Right ventricle myocardium inferior (tissue), 1 donor: ENCODE measurements at places on chromosomes 6 and 20. TPM values are rescaled to one million over a fixed set of nuclear protein-coding genes. Genes with fewer than 3 reads are reported as not detected.

GRCh38 chr6:44537306-44538049 lies 150.0 kb downstream of the CDC5L start:
- no peak for DNase-seq

- DNase-seq, result no peak
Measured at GRCh38 chr6:94955156-94955555, 622.2 kb upstream of the MANEA start.

- no peak for DNase-seq
Measured at GRCh38 chr6:138211048-138211581, 7.2 kb downstream of the PBOV1 start.

NMBR gene
- not detected for total RNA-seq

GRCh38 chr6:40499215-40499614 lies 87.9 kb downstream of the LRFN2 start:
- no peak for DNase-seq

GRCh38 chr6:123089226-123089625 lies 93.2 kb downstream of the CLVS2 start:
- no peak for DNase-seq

DNA sequence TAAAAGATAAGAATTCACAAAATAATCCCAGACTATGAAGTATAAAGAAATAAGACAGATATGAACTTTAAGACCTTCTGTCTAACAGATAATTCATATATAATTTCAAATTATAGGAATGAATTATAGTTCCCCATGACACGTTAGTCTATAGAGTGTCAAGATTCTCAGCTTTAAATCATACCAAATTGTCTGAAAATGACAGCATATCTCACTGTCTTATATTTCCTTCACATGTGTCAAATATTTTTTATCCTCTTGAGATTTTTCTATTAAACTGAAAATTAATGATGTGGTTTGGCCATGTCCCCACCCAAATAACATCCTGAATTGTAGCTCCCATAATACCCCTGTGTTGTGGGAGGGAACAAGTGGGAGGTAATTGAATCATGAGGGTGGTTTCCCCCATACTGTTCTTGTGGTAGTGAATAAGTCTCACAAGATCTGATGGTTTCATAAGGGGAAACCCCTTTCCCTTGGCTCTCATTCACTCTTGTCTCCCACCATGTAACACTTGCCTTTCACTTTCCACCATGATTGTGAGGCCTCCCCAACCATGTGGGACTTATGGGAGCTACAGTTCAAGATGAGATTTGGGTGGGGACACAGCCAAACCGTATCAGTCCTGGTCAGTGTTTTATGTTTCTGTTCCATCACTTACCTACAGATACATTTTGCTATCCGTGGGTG lies 825.3 kb upstream of the GJE1 start:
- no peak for DNase-seq

GRCh38 chr20:12924126-12924525 lies 84.6 kb upstream of the SPTLC3 start:
- DNase-seq, result no peak

- no peak for DNase-seq
Measured at GRCh38 chr20:62409931-62410745, 3.1 kb upstream of the CABLES2 start.

KCTD20 gene
- 26.4 TPM for total RNA-seq

GRCh38 chr6:21188505-21189223 lies 404.9 kb upstream of the SOX4 start:
- no peak for DNase-seq

LY6G6C gene
- not detected for total RNA-seq

LRP11 gene
- 21.5 TPM for total RNA-seq

RAB44 gene
- total RNA-seq, result 0.08 TPM

DNA sequence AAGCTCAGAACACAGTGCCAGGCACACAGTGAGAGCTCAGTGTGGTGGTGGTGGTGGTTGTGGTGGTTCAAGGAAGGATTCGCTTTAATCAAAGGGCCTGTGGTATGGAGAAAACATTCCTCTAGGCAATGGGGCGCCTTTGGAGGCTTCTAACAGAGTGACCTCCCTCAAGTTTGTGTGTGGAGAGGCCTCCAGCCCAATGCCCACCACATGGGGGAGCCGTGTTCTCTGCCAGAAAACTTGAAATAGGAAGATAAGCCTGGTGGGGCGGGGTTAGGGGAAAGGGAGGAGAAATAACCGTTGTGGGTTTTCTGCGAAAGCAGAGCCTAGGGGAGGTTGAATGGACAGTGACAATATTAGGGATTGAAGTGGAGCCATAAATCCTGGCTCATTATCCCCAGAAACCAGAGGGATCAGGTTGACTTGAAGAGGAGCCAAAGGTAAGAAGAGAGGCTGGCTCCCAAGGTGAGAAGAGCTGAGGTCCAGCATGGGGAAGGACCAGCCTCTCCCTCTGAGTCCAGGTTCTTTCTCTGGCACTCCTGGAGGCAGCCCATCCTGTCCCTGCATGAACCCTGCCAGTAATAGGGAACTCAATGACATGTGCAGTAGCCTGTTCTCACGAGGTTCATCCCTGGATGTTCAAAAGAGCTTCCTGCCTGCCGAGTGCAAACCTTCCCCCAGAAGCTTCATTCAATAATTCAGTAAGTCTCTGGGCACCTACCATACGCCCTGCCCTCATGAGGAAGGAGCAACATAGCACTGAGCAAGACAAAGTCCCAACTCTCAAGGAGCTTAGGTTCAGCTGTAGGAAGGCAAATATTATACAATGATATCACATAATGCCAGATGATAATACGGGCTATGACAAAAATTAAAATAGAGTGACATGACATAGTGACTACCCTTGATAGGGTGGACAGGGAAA lies 51.4 kb downstream of the TGM2 start:
- DNase-seq, result no peak

KIAA1755 gene
- total RNA-seq, result 7.9 TPM

- no peak for DNase-seq
Measured at GRCh38 chr6:36596356-36596755, 2.2 kb downstream of the SRSF3 start.

- no peak for DNase-seq
Measured at GRCh38 chr6:84269947-84270733, 42.7 kb upstream of the CEP162 start.

- DNase-seq, result no peak
Measured at GRCh38 chr6:136725124-136725523, 67.2 kb downstream of the MAP3K5 start.

DNA sequence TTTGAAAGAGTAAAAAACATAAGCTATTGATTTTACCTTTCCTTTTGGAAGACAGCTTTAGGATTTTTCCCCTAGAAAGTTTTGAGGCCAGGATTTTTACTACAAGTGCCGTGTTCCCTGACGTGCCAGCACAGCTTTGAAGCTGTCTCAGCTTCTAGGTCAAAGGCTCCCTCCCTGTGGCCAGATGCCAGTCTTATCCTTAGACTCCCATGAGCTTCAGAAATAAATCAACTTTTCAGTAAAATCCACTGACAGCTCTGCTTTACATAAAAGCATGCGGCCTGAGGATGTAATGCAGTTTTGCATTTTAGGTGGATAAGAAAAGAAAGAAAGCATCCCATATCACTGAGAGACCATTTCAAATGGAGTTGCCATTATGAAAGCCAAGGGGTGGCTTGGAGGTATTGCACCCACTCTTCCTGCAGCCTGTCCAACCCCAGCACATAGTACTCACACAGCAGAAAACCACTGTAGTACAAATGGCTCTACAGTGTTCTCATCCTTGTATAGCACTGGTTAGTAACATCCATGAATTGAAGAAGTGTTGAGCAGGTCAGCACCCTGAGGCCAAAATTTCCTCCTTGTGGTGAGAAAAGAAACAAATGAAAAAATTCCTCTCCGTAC lies 15.2 kb upstream of the ATXN1 start:
- DNase-seq, result no peak

DNA sequence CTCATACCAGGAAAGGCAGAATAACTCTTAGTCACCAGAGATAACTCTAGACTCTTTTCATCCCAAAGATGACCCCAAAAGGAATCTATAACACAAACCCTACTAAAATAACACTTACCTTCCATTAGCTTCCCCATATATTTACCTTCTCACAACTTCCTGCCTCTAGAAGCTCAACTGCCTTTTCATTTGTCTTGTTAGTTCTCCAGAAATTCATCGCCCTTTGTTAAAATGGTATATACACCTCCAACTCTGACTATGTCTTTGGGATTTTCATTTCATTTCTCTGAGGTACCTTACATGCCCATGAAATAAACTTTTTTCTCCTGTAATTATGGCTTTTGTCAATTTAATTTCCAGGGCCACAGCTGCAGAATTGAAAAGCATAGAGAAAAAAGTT lies 33.5 kb downstream of the GCM1 start:
- no peak for DNase-seq

- DNase-seq, result no peak
Measured at GRCh38 chr6:43984442-43985321, 142.6 kb downstream of the MRPL14 start.

ULBP1 gene
- total RNA-seq, result 0.30 TPM

DNA sequence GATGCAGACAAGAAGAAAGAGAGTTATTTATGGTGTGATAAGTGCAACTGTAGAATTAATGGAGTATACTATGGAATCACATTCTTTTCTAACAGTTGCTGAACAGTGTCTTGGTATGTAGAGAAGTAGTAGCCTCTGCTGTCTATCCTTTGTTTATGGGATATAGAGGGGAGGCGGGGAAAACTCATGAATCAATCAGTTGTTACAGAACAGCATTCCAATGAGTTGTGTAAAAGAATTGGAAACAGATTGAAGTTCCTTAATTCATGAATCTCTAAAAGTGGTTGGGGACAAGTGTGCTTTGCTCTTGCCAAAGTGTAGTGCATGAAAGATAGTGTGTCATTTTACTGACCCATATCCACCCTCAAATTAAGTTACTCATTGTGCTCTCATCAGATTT lies 77.7 kb downstream of the FLRT3 start:
- DNase-seq, result no peak

- DNase-seq, result no peak
Measured at GRCh38 chr20:2023151-2023550, 29.3 kb upstream of the PDYN start.

SPATA25 gene
- 2.0 TPM for total RNA-seq

HTR1E gene
- not detected for total RNA-seq

DNA sequence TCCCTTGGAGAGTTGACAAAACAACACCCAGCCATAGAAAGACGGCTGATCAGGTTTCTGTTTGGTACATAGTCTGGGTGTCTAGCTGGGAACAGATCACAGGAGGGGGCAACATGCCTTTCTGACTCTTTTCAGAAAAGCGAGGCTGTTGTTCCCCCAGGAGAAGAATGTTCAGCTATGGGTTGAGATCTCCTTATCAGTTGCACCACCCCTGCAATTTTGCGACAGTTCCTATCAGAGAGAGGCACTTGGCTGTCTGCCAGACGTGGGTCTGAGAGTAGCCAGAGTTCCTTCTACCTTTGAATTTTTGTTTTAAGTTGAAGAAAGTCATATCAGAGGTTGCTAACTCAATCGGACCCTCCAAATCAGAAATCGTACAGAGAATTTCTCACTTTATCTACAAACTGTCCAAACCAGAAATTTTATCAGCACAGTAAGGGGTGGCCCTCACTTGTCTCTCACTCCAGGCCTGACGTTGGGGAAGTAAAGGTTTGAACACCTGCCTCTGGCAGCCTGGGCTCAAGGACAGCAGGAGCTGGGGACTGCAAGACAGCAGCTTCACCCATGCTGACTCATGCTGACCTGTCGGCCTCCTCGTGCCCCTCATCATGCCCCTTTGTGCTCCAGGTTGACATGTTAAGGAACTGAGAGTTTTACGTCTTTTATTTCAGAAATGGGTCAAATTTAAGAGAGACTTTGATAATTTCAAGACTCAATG lies 42.3 kb downstream of the TMC2 start:
- DNase-seq, result no peak

DNA sequence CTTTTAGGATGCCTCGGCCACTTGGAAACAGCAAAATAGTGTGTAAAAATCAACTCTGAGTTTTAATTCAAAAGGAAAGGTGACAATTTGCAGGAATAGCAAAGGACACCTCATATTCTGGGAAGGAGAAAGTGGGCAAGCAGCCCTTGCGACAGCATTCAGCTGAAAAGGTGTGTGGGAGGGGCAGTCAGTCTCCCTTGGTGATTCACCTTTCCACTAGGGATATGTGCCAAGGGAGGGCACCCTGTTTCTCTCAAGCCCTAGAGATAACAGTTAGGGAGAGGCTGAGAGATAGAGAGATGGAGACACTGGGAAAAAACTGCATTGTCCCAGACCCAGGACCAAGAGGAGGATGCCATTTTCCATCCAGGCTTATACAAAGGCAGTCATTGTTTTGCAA lies 228.1 kb downstream of the EPM2A start:
- no peak for DNase-seq

DNA sequence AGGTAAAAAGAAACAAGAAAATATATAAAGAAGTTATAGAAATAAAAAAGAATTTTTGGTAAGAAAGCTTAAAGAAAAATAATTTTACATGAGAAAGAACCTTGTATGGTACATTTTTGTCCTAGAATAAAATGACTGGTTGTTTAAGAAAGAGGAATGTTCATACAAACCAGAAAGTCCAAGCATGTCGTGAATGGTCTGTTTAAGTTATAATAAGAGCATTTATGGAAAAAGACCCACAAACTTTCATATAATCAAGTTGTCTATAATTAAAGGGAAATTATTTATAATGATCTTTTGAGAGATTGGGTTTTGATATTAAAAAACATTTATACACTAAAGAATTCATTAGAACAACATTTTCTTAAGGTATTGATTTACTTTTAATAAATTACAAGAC lies 27.8 kb upstream of the FAM110A start:
- DNase-seq, result no peak

GRCh38 chr20:54014293-54014926 lies 56.0 kb downstream of the BCAS1 start:
- DNase-seq, result no peak

DNA sequence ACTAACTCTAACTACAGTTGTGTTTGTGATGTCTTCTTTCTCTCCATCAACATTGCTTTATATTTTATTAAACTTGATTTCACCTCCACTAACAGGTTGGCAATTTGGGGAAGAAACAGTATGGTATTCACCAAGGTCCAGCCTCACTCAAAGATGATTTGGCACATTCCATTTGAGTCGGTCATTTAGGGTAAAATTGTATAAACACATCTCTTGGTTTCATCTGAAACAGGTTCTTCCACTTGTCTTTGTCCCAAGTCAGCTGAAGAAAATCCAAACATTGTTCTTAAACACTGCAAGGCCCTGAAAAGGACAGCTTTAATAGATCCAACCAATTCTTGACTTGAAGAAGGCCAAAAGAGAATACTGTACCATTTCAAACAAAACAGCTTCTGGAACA lies 104.9 kb upstream of the NT5E start:
- DNase-seq, result no peak

- no peak for DNase-seq
Measured at GRCh38 chr6:122749451-122750050, 30.0 kb upstream of the FABP7 start.
